ENCODE measurements at places on chromosomes 3 and 15.

- DNase-seq = no peak
These were observed 196.2 kb downstream of the CHST2 start for GRCh38 chr3:143315766-143316165.

DNA sequence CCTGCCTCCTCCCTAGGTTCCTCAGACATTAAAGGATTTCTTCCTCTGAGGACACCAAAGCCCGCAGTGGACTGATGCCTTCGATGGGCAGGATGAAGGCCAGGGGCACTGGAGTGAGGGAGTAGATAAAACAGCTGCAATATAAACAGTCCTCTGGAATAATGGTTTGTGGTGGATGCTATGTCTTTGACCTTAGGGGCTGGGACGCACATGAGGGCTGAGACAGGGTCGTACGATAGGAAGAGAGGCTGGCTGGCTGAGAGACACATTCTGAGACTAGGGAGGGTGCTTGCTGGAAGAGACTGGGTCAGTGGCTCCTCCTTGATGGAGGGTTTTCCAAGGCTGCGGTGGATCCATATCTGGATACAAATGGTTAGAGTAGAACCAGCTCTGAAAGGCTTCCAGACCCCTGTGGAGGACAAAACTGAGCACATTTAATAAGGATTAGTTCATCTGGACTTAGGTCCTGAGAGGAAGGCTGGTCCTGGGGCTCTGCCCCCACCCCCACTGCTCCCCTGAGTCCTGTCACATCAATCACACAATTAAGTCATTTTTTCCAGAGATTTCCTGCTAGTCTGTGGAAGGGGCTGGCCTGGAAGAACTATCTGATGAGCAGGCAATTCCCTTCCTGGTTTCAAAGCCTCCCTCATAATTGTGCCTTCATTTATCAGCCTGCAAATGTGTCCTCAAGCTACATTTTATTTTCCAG lies 15.8 kb downstream of the TBC1D21 start:
- no peak for DNase-seq

- peak; percentile 91 for DNase-seq
These were observed at the start of gene PIK3R4 for GRCh38 chr3:130746246-130747039. Gene PIK3R4 (minus strand): TSS chr3:130746829. CDS start chr3:130745218, 1,611 bp downstream.

DNA sequence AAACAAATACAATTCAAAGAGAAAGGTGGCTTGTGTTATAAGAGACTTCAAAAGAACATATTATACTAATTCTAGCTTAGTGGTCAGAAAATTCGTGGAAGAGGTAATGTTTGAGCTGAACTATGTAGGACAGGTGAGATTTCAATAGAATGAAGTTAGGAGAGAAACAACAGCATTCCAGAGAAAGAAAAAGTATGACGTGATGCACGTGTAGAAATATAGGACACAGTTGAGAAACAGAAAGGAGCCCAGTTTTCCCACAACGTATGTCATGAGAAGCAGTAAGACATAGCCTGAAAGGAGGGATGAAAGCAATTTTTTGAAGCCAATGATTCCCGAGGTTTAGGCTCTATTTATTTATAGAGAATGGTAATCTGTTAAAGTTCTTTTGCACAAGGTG lies 18.7 kb upstream of the P3H2 start:
- no peak for DNase-seq

GRCh38 chr15:101295607-101296161 lies 636 bp upstream of the SNRPA1 start:
- DNase-seq = no peak

GRCh38 chr15:64808785-64809453 lies 16.5 kb downstream of the PIF1 start:
- DNase-seq = no peak

DNA sequence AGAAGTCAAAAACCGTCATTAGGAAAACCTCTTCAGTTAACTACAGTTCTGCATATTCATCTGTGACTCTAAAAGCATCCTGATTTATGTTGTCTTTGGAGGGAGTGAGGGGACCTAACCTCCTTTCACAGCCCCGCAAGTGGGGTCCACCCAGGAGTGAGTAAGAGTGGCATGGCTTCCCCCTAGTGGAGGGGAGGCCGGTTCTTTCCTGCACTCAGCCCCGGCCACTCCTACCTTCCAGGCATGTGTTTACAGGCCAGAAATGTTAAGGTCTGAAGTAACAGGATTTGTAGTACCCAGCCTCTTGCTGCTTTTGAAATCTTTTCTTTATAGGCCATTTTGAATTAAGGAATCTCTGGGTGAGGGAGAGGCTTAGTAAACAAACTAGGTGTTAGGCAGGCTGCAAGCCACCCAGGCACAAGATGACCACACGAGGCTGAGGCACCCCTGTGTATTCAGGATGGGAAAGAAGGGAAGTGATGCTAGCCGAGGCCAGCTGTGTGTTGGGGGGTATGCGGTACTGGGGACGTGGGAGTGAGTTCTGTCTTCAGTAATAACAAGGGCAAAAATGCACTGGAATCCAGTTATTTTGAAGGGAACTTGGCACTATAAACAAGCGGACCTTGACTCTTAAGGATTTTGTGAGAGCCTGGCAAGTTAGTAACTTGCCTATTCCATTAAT lies 50.5 kb downstream of the CTDSPL start:
- DNase-seq = no peak

DNA sequence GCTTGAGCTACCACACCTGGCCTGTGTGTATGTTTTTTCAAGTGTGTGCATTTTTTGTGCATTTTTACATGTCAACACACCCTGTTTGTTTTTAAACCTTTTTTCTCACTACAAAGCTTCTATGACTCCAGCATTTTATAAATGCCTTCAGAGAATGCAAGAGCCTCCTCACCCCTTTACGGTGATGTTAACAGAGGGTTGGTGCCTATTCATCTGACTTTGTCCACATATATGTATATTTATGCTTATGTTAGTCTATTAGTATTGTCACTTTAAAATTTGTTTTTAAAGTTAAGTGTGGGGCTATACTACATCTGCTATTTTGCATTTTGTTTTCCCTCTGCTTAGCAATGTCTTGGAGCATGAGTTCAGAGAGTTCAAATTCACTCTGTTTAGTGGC lies 45.8 kb downstream of the EEFSEC start:
- no peak for DNase-seq

DNA sequence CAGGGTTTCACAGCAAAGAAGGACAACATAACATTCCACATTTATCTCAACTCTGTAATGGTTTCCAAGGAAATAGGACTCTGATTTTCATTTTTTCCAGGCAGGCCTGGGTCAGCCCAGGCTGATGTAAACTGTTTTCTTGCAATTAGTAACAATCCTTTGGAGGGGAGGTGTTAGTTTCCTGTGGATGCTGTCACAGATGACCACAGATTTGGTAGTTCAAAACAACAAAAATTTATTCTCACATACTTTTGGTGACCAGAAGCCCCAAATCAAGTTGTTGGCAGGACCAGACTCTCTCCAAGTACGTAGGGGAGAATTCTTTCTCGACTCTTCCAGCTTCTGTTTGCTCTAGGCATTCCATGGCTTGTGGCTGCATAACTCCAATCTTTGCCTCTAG lies 88.0 kb downstream of the EDEM1 start:
- DNase-seq = no peak

DNA sequence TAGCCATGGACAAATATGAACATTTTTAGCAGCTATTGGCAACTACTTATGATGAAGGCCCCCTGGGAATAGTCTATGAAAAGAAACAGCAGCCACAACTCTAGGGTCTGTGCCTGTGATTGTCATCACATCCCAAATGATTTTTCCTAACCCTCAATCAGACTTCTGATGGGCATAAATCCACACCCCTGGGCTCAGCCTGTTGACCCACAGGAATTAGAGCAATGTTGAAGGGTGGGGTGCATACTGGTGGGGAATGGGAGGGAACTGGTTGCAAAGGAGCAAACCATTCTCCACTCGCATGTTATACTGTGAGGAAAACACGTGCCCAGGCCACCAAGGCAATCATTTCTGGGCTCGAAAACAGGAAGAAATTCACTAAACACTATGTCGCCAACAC lies 106.5 kb upstream of the CTNNB1 start:
- DNase-seq = no peak

DNA sequence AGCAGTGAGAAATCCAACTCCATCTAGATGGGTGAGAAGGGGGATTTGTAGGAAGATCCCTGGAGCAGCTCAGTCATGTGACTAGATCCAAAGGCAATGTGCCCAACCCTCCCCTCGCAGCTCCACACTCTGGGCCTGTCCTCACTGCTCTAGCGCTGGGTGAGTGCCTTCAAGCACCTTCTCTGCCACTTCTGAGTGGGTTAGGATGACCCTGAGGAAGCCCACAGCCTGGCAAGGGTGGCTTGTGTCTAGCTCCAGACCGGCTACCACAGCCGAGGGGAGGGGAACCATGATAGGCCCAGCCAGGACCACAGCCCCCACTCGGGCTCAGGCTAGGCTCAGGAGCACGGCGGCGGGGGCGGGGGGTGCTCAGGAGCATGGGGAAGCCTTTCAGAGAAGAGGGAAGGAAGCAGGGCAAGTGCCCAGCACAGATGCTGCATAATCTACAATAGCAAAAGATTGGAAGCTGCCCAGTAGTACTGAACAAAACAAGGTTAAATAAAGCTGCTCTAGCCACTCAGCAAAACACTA lies 1.7 kb downstream of the SPATA12 start:
- no peak for DNase-seq

- no peak for DNase-seq
These were observed 105.9 kb upstream of the HERC1 start for GRCh38 chr15:63939531-63940130.

- DNase-seq = no peak
These were observed 636 bp upstream of the EIF1B start for GRCh38 chr3:40308725-40309417.

GRCh38 chr3:4818986-4819693 lies 160.1 kb upstream of the BHLHE40 start:
- no peak for DNase-seq

DNA sequence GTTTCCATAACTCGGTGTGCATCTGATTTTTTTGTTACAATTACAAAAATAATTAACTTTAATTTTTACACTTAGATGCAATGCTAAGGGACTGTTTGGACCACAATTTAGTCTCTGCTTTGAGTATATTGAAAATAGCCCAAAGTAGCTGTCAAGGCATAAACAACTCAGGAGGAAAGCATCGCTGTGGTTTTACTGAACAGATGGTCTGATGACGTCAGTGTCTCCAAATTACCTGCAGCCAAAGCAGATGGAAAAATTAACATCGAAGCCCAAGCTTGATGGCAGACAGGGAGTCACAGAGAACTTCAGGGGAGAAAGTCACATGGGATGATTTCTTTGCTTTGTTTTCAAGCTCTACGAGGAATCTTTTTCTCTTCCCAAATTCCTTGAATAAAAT lies 83.1 kb upstream of the PLCL2 start:
- no peak for DNase-seq

DNA sequence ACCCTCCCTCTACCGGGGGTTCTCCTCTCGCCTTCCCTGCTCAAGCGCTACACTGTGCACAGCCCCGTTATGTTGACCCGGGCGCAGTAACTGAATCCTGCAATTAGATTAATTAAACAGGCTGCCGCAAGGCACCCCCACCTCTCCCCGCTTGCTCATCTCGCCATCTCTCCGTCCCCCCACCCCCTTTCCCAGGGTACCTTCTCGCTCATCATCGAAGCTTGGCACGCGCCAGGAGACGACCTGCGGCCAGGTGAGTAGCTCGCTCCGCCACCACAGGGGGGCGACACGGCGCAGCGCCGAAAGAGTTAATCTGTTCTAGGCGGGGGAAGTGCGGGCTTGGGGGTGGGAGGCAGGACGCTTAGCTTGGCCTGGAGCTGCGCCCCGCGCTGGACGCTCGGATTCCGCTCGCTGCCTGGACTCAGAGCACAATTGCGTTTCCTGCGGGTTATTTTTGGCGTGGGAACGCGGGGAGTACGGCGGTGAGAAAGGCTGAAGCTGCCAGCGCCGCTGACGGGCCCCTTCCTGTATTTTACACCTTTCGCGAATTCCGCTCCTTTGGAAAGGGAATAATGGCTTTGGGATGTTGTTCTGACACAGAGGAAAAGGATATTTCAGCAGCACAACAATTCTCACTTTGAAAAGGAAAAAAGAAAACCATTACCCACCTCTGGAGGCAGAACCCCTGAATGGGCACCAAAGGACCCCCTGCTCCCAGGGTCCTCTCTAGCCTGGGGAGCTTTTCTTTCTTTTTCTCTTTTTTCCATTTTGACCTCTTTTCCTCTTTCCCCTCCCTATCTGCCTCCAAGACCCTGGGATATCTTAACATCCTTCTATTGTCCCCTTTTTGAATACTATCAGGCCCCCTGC lies 1.5 kb downstream of the DLL4 start:
- DNase-seq = no peak

GRCh38 chr3:158267015-158267414 lies 157.1 kb downstream of the RSRC1 start:
- DNase-seq = no peak

DNA sequence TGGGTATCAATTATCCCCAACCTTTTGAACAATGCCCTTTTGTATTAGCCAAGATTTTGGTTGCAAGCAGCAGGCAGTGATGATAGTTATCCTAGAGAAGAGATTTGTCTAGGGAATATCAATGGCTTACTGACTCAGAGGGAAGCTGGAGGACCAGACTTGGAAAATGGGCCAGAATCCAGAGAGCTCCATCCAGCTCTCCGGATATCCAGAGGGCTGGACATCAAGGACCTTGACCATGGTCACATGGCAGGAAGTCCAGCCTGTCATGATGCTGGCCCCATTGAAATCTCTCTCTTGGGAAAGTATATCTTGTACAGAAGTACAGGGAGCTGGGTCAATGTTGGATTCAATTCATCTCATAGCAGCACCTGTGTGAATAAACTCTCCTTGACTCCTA lies 148.5 kb upstream of the PDZRN3 start:
- DNase-seq = no peak

- no peak for DNase-seq
These were observed 17.8 kb upstream of the IQCF6 start for GRCh38 chr3:51796854-51797253.

- DNase-seq = no peak
These were observed 14.8 kb downstream of the GTPBP8 start for GRCh38 chr3:113005611-113006010.

GRCh38 chr15:29465196-29465595 lies 195.6 kb upstream of the NSMCE3 start:
- no peak for DNase-seq

- no peak for DNase-seq
These were observed 1022.4 kb downstream of the FHIT start for GRCh38 chr3:60228823-60229222.

GRCh38 chr3:186680869-186681268 lies 15.1 kb downstream of the HRG start:
- DNase-seq = no peak

DNA sequence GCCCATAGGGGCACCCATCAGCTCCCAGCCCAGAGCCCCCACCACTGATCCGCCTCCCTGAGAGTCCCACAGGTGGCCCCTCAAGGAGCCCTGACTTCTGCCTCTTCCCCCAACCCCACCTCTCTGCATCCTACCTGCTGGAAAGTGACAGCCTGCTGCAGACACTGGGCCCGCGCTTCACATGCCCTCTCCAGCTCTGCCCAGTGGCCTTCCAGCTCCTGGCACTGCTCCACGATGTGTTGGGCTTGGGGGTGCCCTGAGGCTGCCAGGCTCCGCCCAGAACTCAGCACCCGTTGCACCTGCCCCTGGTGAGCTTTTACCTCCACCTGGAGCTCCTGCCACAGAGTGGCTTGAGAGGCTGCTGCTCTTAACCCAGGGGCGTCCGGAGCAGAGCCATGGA lies 20.1 kb downstream of the SPTBN5 start:
- DNase-seq = no peak
